IMR-90 (cell line): ENCODE measurements at places on chromosomes 3 and 15. TPM values are rescaled to one million over a fixed set of nuclear protein-coding genes. Genes with fewer than 3 reads are reported as not detected.

DNA sequence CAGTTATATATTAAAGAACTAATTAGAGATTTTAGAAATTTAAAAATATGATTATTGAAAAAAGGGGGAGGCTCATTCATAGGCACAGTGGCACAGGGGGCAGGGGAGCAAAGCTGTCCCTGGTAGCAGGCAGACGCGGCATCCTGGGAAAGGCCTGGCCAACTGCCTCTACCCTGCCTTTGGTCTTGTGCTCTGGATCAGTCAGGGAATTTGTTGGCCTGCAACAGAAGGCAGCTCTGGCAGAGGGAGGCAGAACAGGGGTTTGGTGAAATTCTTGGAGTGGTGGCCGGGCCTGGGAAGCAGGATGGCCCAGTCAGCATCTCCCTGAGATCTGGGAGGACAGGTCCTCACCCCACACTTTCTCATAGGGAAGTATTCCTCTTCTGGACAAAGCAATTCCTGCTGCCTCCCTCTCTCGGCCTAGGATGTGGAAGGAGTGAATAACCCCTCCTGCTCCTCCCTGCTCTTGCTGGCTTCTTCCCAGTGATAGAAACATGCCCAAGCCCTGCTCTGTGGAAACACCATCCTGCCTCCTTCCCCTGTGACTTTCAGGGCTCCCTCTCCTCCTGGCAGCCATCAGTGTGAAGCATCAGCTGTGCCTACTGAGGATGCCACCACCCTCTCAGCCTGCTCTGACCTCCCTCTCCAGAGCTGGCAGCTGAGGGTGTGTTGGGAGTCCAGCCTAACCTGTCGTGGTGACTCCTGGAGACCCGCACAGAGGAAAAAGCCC lies 26.9 kb downstream of the PRR20G start:
- peaks cover 13% of the 10 kb centered on the region for H3K27me3 ChIP-seq
- no peak overlapping the region for H3K27ac ChIP-seq
- H3K4me3 ChIP-seq, result no peak overlapping the region

- no peaks in the 10 kb centered on the region for H3K36me3 ChIP-seq
- H3K4me1 ChIP-seq, result peaks cover 5% of the 10 kb centered on the region
- H3K27me3 ChIP-seq, result no peaks in the 10 kb centered on the region
- no peak for DNase-seq
These were observed 142.5 kb downstream of the FILIP1L start for GRCh38 chr3:99971761-99972160.

Gene CCNB2
- total RNA-seq, result 52.5 and 57.2 TPM in 2 replicates

DNA sequence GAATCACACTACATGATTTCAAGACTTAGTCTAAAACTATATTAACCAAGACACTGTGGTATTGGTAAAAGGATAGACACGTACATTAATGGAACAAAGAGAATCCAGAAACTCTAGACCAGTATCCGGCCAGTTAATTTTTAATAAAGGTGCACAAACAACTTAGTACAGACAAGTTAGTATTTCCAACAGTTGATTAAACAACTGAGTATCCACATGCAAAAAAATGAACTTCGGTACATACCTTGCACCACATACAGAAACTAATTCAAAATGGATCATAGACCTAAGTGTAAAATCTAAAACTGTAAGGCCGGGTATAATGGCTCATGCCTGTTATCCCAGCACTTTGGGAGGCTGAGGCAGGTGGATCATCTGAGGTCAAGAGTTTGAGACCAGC lies 46.6 kb upstream of the DUSP7 start:
- no peak for DNase-seq
- H3K27me3 ChIP-seq, result no peaks in the 10 kb centered on the region
- no peaks in the 10 kb centered on the region for H3K4me1 ChIP-seq
- no peak overlapping the region for H3K4me3 ChIP-seq

Gene FBXW12
- not detected in 2 replicates for total RNA-seq

Gene TYRO3
- total RNA-seq, result 10.6 and 11.5 TPM in 2 replicates
